AML-193 (cell line): ENCODE measurements at places on chromosomes 5 and 9.

DNA sequence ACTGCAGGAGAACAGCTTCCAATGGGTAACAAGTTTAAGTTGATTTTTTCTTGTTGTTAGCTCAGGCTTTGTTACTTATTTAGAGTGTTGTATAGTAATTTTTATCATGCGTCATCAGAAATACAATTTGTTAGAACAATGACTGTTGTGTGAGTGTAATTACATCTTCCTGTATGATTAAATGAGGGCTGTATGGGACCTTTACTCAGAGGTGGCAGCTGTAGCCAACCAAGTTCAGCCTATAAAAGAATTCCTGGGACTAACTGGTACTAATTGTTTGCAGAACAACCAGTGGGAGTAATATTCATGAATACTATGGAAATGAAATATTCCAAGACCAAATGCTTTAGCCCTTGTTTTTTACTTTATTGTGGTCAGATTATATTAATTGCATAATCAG is 30.8 kb upstream of the TJP2 start:
- no peak for DNase-seq

- no peak for DNase-seq
Observed at GRCh38 chr5:25540628-25541027, 895.9 kb upstream of the CDH10 start.

DNA sequence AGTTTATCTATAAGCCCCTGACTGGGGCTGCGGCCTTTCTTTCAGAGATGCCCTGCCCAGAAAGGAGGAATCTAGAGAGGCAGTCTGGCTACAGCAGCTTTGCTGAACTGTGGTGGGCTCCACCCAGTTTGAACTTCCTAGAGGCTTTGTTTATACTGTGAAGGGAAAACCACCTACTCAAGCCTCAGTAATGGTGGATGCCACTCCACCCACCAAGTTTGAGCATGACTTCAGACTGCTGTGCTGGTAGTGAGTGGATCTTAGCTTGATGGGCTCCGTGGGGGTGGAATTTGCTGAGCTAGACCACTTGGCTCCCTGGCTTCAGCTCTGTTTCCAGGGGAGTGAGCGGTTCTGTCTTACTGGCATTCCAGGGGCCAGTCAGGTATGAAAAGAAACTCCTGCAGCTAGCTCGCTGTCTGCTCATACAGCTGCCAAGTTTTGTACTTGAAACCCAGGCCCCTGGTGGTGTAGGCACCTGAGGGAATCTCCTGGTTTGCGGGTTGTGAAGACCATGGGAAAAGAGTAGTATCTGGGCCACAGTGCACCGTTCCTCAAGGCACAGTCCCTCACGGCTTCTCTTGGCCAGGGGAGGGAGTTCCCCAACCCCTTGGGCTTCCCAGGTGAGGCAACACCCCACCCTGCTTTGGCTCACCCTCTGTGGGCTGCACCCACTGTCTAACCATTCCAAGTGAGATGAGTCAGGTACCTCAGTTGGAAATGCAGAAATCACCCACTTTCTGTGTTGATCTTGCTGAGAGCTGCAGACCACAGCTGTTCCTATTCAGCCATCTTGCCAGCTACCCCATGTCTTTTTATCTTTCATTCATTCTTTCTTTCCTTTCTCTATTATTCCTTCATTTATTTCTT is 211.8 kb upstream of the C9orf72 start:
- DNase-seq: no peak

DNA sequence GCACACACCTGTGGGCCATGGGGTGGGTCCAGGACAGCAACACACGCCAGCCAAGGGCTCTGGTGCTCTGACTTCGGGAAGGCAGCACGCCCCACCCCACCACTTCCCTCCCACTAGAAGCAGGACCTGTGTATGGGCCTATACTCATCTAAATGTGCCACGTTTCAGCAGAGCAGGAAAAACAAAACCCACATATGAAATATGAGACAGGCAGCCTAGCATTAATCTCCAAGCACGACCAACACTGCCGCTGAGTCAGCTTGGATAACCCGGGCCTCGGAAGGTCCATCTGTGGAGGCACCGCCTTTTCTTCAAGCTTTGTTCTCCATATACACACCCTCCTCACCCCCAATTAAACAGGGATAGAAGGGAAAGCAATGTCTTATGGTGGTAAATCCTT is 203.1 kb downstream of the ROR2 start:
- no peak for DNase-seq

GRCh38 chr5:34817558-34818351 is 21.2 kb upstream of the TTC23L start:
- DNase-seq: no peak

DNA sequence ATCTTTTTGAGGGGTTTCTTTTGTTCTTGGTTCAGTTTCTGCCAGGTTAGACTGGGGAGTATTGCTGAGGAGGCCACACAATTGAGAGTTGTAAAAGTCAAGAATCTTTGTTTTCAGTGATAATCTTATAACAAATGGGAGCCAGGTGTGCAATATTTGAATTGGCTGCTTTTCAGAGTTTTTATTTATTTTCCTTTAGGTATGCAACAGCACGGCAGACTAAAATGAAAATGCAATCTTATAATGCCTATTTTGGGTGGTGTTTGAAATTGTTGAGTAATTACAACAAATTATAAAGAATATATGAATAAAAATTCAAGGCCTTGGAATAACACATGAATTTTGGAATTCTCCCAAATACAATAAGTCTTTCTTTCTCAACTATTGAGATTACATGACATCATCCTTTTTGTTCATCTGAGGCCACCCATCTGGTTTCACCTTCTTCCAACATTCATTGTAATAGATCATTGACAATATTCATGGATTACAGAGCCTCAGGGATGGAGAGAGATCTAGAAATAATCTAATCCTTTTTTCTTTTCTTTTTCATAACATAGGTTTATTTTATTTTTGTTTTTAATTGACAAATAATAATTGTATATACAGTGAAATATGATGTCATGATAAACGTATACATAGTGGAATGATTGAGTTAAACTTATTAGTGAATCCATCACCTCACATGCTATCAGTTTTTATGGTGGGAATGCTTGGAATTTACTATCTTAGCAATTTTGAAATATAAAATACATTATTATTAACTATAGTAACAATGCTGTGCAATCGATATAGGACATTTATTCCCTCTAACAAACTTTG is 1061.0 kb downstream of the NR2F1-AS1 start:
- DNase-seq: no peak

DNA sequence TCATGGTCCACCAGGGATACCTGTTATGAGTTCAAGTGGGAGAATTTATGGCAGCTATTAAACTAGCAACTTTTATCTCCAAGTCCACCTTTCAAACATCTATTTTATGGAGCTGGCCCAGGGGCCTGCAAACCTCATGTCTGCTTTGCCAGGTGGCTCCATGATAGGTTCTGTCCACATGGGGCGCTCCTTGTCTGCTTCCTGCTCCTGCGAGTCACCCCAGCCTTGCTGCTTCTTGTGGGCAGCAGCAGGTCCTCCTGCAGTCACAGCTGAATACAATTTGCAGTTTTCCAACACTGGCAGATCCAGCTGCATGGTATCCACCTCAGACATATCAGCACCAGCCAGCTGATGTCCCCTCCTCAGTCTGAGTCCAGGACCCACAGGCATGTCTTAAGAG is 39.6 kb upstream of the FRRS1L start:
- DNase-seq: no peak

GRCh38 chr9:38009990-38010389 is 59.0 kb downstream of the SHB start:
- DNase-seq: no peak

DNA sequence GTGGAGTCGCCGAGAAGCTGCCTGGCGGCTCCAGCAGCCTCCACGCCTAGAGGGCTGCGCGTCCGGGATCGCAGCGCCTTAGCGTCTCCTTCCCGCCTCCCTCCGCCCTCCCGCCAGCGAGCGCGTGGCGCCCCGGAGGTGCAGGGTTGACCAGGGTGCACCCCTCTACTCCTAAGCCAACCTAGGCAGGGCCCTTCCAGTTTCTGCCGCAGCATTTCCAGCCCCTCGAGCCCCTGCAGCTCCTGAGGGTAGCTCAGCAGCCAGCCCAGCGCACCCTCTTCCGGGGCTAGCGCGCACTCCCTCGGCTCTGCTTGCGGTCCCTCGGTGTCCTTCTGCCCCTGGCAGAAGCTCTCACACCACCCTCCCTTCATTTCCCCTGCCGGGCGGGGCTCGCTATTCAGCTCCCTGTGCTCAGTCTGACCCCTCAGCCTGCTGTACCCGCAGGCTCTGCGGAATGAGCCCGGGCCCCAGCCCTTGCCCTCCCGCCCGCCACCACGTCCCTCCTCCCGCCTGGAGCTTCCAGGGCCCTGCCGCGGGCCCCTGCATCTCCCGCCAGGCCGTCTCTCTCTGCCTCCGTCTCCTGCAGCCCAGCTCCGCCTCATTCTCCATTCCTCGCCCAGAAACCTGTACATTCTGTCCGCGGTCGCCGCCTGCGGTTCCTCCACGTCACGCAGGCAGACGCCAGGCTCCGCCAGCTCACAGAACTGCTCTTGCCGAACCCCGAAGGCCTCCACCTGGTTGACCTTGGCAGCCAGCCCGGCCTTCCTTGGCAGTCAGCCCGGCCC is 61.8 kb downstream of the SPATA31C2 start:
- no peak for DNase-seq
